ENCODE measurements at places on chromosomes 1 and 21.
A peak's percentile ranks its signal among the peaks of the same experiment; 100 is the strongest.

GRCh38 chr1:33414879-33415278 lies 16.0 kb downstream of the PHC2 start:
- DNase-seq = no peak

DNA sequence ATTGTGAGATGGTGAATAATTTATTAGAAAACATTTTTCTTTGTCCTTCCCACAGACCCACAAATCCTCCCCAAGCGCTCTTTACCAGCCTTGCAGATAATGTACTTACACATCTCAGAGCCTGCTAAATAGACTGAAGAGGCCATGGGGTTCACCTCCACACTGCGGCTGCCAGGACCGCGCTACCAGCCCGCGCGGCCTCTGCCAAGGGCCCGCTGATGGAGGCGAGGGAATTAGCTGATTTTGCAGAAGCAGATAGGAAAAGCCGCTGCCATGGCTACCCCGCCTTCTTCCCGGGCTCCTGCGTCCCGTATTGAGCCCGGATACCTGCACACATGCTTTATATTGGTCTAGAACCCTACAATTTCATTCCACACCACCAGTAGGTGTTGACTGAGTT lies 248.0 kb upstream of the FOXD3 start:
- no peak for DNase-seq

DNA sequence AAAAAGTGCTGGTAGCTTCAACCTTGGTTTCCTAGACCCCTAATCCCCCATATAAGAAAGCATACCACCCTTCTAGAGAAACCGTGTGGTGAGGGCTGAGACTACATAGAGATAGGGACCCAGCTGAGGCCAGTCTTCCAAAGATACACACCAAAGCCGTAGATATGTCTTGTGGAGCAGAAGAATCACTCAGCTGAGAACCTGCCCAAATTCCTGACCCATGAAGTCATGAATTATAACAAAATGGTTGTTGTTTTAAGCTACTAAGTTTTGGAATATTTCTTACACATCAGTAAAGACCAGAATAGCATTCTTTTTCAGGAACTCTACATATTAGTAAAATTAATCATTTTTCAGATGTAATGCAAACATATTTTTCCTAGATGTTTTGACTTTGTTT lies 3.3 kb upstream of the SNRPE start:
- no peak for DNase-seq

DNA sequence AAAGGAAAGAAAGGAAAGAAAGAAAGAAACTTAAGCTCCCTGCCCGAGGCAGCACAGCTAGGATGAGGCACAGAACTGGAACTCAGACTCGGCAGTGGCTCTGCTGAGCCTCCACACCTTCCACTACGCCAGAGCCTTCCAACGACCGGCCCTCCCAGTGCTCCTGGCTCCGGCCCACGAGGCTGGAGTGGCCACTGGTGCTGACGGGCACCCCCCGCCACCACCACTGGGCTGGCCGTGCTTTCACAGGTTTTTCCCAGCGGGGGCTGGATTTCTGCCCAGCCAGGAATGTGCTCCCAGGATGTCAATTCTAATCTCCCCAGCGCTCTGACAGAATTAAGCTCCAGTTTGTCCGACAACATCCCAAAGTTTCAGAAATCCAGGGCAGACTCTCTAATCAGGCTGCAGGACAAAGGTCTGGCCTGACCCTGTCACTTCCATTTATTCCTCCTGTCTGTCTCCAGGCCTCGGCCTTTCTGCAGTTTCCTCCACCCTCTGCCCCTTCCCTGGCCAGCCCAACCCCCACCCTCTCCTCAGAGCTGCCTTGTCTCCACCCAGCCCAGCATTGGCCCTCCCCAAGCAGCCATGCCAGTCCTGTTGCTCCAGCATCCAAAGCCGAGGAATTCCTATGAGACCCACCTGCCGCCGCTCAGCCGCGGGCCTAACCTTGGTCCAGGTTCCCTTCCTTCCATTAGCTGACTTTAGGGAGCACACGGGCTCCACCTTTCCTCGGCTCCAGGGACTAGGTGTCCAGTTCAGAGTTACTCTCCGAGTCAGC lies 81.9 kb downstream of the CASZ1 start:
- DNase-seq = no peak

DNA sequence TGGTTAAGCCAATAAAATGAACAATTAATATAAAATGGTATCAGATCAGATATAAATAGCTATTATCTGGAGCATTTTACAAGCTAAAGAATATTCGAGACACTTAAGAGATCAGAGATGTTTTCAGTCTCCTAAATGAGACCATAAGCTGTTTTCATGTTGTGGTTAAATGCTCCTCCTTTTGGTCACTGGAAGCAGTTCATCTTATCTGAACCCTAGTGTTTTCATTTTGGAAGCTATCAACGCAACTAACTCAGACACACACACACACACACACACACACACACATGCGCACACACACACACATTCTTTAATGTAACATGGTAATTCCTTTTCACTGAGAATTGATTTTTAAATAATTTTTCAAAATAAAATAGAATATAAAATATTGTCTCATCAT lies 10.0 kb upstream of the LRRC8C start:
- no peak for DNase-seq

GRCh38 chr1:11790880-11791715 lies 14.7 kb downstream of the MTHFR start:
- DNase-seq = no peak

DNA sequence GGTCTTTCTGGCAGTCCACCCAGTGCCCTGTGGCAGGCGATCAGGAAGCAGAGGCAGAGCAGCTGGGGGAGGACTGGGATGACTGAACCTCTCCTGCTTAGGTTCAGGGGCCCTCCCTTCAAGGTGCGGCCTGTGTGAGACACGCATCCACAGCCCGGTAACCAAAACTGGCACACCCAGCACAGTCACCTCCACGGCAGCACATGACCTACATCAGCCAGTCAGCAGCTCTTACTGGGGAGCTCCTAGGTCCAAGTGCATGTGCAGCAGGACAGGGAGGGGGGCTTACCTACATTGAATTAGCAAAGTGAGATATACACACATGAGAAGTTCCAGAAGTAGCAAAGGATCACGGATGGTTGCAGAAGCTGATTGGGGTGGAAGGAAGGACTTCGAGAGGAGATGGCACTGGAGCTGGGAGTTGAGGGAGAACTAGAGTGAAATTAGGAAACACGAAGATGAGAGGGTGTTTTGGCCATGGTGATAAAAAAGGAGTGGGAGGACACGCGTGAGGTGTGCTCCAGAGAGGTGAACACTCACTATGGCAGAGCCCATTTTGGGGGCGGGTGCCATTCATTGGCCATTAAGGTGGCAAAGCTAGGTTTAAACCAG lies 51.4 kb upstream of the IRF2BP2 start:
- no peak for DNase-seq

DNA sequence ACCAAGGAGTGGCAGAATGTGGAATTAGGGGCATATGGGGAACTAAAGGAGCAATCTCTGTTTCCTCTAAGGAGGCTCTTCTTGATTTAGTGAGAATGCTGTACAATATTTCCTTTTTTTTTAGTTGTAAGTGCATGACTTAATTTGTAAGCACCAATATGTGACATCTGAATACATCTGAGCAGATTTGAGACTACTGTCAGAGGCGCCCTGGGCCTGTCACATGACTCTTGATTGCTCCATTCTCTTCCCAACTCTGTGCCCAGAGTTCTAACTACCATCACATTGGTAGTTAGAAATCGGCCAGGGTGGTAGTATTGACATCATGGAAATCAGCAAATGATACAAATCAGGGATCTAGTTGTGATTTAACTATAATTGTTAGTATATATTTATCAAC lies 110.1 kb upstream of the LMO4 start:
- no peak for DNase-seq

GRCh38 chr1:7616076-7616832 lies 154.8 kb upstream of the VAMP3 start:
- peak; percentile 34 for DNase-seq

- peak; percentile 69 for DNase-seq
Observed at GRCh38 chr1:145977486-145978470, 13.3 kb downstream of the POLR3GL start.

DNA sequence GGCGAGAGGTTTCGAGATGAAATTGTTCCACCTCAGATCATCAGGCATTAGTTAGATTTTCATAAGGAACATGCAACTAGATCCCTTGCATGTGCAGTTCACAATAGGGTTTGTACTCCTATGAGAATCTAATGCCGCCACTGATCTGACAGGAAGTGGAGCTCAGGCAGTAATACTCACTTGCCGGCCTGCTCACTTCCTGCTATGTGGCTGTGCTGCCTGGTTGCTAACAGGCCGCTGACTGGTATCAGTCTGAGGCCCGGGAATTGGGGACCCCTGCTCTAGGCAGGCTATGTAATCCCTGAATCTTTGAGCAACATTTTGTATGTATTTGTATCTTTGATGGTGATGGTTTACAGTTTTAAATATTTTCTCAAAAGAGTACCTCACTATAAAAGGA lies 32.5 kb downstream of the XKR8 start:
- DNase-seq = no peak

- no peak for DNase-seq
Observed at GRCh38 chr1:202723708-202724107, 13.5 kb upstream of the SYT2 start.

DNA sequence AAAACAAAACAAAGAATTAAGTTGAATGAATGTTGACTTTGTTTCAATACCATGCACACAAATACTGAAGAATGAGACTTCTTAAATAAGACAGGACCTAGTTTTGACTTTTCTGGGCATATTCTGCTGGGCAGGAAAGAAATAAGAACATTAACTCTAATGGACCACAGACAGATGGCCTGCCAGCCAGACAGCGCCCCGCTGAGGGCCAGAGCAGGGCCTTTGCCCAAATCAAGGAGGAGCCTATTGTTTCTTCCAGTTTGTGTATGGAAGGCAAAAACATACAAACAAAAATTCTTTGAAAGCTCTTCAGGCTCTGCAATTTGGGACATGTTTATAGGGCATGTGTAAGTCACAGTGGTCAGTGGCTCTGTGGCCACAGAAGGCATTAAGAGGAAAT lies 44.4 kb upstream of the KIF26B start:
- DNase-seq = no peak

- no peak for DNase-seq
Observed at GRCh38 chr21:45623436-45623835, 20.1 kb upstream of the PCBP3 start.

DNA sequence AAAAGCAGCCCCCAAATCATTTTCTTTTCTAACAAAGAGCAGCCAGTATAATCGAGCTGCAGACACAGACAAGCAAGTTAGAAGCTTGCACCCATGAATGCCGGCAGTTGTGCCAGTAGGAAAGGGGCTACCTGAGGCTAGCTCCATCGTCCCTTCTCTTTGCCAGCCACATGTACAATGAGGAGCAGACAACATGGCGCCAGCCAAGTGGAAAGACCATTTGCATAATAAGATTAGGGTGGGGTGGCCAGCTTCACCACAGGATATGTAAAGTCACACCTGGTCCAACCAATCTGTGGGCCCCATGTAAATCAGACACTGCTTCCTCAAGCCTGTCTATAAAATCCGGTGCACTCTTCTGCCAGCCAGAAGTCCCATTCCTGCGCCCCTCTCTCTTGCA lies 103.7 kb downstream of the CCDC185 start:
- no peak for DNase-seq

- DNase-seq = no peak
Observed at GRCh38 chr1:167685844-167686243, 35.9 kb upstream of the MPZL1 start.

DNA sequence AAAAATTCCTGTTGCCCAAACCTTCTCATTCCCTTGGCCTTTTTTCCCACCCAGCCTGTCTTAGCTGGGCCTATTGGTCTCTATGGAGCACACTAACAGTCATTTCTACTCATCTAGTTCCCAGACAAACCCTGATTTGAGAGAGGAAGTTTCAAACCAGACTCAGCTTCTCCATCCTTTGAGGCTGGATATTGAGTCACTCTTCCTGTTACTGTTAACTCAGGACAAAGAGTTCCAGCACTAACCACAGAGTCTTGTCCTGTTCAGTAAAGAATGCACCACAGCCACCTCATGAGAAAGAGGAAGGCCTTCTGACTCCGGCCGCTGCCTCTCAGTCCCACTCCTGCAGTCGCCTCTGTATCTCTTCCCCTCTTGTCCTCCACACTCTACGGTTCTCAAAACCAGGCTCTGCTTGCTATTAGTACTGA lies 137.8 kb downstream of the PTPRC start:
- DNase-seq = no peak

GRCh38 chr1:234437423-234438171 lies 41.4 kb downstream of the TARBP1 start:
- no peak for DNase-seq

- DNase-seq = no peak
Observed at GRCh38 chr1:222976453-222976852, 161.6 kb downstream of the DISP1 start.

GRCh38 chr21:14911351-14911750 lies 153.4 kb downstream of the NRIP1 start:
- DNase-seq = no peak
